Esophagus muscularis mucosa (tissue), 4 donors: ENCODE measurements at places on chromosomes 2 and 18.

DNA sequence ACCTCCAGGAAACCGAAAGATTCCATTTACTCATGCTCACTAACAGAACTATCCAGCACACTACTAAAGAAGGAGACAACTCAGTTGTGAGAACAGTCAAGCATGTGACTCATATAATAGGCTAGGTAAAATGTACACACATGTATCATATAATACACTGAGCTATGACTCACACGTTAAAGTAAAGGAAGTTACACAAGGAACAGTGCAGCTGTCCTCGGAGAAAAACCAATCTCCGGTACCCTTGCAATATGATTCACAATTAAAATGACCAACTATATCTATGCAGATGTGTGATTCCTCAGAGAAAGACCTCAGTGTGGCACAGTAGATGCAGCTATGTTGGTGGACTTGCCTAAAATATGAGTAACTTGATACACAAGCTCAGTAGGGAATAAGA is 76.5 kb downstream of the STRN start:
- no peaks in the 10 kb centered on the region for H3K27me3 ChIP-seq
- no peak for DNase-seq
- H3K36me3 ChIP-seq = peaks cover 9% of the 10 kb centered on the region
- H3K4me1 ChIP-seq = no peaks in the 10 kb centered on the region

GRCh38 chr2:23496456-23496855 is 111.5 kb downstream of the KLHL29 start:
- no peaks in the 10 kb centered on the region for H3K27me3 ChIP-seq
- no peak overlapping the region for H3K27ac ChIP-seq
- H3K36me3 ChIP-seq = no peaks in the 10 kb centered on the region
- H3K4me1 ChIP-seq = peaks cover 46% of the 10 kb centered on the region
- H3K4me3 ChIP-seq = no peak overlapping the region

DNA sequence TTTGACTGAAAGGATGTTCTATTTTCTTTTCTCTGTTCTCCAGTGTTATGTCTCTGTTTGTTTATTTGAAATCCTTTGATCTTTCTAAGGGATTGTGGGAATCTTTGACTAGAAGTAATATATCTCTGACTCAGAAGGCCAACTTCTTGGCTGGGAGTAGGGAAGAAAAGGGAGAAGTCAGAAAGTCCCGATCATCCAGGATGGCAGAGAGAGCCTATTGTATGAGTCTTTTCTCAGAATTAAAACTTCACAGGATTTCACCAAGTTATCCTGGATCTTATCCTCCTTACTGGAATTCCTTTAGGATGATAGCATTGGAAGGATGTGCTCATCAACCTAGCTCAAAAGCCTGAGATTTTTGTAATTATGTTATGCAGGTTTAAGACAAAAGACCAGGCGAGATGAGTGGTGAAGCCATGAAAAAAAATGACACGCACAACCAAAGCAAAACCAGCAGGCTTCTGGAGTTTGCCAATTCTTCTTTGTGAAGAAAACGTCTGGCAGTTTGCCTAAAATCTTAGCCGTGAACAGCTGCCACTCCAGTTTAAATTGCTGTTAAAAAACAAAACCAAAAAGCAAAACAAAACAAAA is 383.6 kb upstream of the SMIM21 start:
- no peaks in the 10 kb centered on the region for H3K27me3 ChIP-seq
- no peak overlapping the region for H3K27ac ChIP-seq

GRCh38 chr18:77146249-77147080 is 13.9 kb upstream of the MBP start:
- H3K36me3 ChIP-seq = no peaks in the 10 kb centered on the region
- H3K4me3 ChIP-seq = no peak overlapping the region
- no peak for DNase-seq
- H3K27ac ChIP-seq = no peak overlapping the region
- no peaks in the 10 kb centered on the region for H3K27me3 ChIP-seq

GRCh38 chr18:32868406-32868805 is 95.6 kb upstream of the KLHL14 start:
- no peaks in the 10 kb centered on the region for H3K36me3 ChIP-seq
- H3K4me1 ChIP-seq = no peaks in the 10 kb centered on the region
- no peaks in the 10 kb centered on the region for H3K27me3 ChIP-seq
- H3K27ac ChIP-seq = no peak overlapping the region

DNA sequence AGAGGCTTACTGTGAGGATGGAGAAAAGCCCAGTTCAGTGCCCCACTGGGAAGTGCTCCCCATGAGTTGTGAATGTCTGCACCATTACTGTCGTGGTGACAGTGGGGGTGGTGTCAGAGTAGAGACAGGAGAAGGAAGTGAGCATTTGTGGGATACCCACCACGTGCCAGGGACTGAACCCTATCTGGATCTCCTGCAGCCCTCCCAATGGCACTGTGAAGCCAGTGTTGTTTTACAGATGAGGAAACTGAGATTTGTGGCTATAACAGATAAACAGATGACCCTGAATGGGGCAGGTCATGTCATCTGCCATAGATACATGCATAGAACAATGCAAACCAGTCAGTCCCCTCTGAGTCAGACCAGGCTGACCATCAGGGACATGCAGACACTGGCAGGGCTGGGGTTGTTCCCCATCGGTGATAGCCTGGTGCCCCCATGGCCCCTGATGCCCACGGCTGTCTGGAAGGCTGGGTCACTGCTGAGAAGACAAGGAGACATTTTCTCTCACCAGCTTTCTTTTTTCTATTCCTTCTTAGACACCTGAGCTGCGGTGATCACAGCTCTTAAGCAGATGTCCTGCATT is 60.8 kb downstream of the EMILIN2 start:
- H3K27me3 ChIP-seq = peaks cover 6% of the 10 kb centered on the region
- peak overlapping the region; percentile 75 for H3K4me3 ChIP-seq
- DNase-seq = no peak
- H3K4me1 ChIP-seq = peaks cover 40% of the 10 kb centered on the region
